ENCODE measurements at places on chromosomes 11 and 22.

GRCh38 chr11:58334708-58335107 lies 24.2 kb downstream of the OR5B17 start:
- no peak for DNase-seq

GRCh38 chr11:118868659-118869058 lies 15.0 kb upstream of the CXCR5 start:
- DNase-seq = no peak

DNA sequence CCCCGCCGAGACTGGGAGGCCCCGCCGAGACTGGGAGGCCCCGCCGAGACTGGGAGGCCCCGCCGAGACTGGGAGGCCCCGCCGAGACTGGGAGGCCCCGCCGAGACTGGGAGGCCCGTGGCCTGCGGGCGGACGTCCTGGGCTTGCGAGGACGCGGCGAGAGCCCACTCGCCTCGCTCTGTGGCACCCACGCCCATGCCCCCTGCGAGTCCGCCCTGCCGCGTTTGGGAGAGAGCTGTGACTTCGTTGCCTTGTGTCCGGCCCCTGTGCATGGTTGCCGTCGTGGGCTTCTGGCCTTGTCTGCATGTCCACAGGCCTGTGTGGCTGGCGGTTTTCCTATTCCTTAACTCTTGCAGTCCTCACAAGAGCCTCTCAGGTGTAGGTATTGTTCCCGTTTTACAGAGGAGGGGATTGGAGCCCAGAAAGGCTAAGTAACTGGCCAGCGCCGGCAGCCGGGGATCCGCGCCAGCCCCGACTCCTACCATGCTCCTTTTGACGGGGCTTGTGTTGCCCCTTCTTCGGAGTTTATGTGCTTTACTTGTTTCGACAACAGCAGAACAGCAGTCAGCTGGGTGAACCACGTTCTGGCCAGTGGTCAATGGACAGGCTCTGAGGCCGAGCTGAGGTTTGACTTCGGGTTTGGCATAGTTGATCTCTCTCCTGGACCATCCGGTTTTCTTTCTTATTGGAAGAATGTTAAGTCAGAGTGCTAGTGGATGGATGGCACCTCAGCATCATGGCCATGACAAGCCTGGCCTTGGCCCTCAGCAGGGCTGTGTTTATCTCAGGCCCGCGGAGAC lies 741 bp downstream of the PHRF1 start:
- no peak for DNase-seq

DNA sequence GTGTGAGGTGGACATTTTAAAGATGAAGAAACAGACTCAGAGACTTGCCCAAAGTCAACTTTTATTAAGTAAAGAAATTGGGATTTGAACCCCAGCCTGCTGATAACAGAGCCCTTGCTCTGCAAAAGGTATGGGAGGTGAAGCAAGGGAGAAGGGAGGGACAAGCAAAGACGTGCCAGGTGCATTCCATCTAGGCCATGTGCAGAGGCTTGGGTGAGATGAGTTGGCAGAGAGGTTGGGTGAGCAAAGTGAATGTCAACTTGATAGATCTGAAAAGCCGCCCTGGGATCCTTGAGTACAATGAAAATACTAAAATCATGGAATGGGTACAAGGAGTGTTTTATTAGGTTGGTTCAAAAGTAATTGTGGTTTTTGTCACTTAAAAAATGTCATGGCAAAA lies 341.3 kb downstream of the CADM1 start:
- DNase-seq = no peak

- no peak for DNase-seq
Observed at GRCh38 chr22:46732041-46732379, 6.0 kb downstream of the CERK start.

DNA sequence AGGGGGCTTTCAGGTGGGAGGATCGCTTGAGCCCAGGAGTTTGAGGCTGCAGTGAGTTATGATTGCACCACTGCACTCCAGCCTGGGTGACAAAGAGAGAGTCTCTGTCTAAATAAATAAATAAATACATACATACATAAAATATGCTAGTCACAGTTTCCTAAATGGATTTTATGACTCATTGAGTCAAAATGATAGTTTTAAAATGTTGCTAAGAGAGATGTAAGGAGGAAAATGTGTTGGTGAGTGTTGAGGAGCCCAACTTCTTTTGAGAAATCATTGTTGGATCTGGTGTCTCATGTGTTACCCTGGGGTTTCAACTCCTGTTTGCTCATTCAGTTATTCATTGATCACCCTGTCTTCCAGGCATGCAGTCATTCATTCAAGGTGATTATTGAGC lies 21.0 kb downstream of the PARVB start:
- no peak for DNase-seq

DNA sequence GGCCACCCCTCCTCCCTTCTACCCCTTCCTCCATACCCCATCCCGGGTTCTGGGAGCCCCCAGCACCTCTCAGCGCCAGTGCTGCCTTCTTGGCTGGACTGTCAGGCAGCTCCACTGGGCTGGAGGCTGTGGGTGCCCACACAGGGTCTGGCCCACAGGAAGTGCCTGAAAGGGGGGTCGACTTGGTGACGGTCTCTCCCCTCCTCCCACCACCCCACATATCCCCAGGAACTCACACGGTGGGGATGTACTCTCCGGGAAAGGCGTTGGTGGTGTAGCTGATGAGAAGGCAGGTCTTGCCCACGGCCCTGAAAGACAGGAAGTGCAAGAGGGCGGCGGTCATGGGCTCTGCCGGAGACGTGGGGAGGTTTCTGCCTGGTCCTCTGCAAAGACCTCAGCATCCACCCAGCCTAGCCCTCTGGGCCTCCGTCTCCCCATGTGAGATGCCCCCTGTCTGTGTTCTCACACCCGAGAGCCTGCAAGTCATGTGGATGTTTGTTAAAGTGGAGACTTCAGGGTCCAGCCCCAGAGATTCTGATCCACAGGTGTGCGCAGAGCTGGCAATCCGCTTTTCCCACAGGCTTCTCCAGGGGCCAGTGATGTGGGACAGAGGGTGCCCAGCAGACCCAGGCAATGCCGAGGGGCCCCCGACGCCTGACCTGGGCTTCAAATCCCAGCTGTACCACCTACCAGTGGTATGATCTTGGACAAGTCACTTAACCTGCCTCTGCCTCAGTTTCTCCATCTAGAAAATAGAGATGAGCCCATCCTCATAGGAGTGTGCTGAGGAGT lies 2.5 kb downstream of the RAC2 start:
- DNase-seq = no peak

DNA sequence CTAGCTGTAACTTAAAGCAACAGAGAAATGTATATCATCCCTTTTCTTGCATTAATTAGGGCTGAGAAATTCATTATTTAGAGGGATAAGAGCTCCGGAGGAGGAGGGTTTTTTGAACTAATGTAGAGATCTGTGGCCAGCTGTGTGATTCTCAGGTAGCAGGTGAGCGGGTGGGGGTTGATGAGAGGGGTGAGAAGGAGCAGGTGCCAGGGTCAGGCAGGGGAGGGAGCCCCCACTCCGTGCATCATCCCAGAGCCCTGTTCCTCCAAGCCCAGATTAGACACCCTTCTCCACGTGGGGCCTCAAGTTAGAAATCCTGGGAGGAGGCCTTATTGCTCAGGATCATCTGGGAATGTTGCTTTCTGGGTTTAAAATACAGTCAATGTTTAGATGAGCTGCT lies 24.9 kb downstream of the ZBTB16 start:
- no peak for DNase-seq

DNA sequence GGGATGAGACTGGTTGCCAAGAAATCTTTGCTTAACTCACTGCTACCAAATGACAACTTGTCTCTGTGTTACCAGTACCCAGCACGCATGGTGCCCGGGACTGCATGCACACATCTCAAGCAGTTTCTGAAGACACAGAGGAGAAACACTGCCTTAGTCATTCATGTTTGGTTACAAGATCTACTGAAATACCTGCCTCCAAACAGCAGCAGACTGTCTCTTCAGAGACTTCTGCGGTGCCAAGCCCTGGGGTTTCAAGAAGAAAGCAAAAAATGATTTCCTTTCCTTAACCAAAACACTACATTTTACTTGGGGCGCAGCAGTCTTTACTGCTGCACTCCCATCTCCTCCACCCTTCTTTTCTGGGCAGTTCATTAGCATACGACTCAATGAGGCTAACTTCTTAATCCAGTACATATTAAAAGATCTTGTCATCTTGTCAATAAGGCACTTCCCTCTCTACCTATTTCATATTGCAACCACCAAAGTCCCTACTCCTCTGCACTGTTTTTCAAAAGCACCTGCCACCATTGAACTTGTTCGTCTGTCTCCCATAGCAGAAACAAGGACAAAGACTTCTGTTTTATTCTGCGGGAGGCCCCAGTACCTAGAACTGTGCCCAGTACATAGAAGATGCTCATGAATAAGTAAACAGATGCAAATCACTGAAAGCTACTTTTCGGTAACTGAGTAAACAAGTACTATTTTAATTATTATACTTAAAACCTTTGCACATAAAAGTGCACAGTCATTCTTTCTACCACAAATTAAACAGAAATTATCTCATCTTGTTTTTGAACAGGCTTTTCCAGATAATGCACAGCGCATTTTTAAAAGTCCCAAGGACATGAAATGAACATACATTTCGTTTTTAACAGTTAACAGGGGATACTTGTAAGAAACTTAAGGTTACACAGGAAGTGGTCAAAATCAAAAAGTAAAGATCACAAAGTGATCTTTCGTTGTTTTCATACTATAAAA lies 4.0 kb downstream of the NAP1L4 start:
- no peak for DNase-seq

GRCh38 chr11:30826911-30827310 lies 240.8 kb upstream of the MPPED2 start:
- no peak for DNase-seq

Data from stimulated activated CD8-positive, alpha-beta memory T cell treated with anti-CD3 and anti-CD28 coated beads, Interleukin-12 subunit alpha, Interleukin-12 subunit beta, amount 100 ng/mL, for 4 hours (primary cell).